ENCODE measurements at places on chromosomes 13 and 19.

- no peak for DNase-seq
Measured at GRCh38 chr19:48728911-48729664, 9.6 kb upstream of the MAMSTR start.

DNA sequence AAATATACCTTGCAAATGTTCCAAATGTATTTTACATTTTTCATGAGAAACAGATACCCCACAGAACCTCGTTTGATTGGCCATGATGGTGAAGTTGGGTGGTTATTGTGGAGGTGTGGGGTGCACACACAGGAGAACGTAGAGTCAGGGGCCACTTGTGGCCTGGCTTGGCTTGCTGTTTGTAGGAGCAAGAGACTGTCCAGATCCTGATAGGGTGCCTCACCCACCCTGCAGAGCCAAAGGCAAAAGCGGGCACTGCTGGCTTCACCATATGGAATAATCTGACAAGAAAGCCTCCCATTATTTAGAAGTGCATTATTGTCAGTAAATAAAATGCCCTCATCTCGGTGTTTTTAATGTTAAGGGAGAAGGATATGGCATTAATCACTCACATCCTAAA, 330.2 kb downstream of the TEX29 start:
- no peak for DNase-seq

DNA sequence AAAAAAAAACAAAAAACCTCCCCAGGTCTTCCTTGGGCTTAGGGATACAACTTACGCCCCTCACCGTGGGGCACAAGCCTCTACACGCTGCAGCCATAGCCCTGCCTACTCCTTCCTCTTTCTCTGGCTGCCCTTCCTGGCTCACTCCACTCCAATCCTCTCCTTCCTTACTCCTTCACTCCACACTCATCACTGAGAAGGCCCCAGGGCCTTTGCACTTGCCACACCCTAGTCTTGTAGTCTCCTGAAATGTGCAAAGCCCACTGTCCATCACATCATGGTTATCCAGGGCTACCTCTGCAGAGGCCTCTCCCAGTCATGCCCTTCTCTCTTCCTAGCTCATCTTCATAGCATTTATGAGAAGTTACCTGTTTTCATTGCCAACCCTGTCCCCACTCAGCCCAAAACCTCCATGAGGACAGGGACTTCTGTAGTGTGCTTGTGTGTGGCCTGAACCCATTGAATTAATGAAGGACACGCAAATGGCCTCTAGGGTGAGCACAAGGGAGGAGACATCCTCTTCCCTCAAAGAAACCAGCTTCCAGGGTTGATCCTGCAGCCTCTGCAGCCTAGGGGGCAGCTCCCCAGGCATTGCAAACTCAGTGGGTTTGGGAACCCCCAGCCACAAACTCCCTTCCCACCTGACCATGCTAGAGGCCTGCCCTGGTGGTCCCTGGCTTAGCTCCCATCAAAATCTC, 7.9 kb upstream of the HSH2D start:
- DNase-seq = no peak

DNA sequence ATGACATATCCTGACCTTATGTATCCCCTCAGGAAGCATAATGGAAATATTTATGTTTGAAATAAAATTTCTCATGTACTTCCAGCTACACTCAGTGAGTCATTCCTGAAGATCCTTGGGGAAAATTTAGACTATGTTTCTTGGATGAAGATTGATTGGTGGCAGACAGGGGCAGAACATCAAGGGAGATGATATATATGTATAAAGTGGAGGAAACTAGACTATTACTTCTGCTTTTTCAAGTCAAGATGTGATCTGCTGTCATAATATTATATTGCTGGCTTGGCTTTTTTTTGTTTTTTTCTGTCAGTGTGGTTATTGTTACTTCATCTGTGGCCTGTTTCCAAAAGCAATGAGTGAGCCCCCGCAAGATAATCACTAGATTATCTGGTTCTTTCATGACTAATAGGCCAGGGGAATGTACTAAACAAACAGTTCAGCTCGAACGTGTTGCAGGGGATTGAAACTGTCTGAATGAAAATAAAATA, 87.2 kb upstream of the TNFSF11 start:
- no peak for DNase-seq

- DNase-seq = no peak
Measured at GRCh38 chr19:7661744-7662538, 6.9 kb upstream of the RETN start.

DNA sequence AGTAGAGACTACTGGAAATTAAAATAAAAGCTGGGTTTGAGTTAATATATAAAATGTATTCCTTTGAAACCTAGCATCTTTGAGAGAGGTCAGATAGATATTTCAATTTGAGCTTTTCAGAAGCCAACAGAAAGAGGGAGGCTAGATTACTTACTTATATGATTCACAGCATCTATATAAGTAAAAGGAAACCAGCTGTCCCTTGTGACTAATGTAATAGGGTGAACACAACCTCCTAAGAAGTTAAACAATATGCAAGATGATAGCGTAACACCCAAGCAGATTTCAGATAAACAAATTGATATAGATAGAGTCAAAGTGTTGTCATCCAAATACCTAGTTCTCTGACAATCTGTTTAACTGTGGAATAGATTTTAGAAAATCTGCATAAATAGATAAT, 393.5 kb upstream of the GPC6 start:
- no peak for DNase-seq

- DNase-seq = no peak
Measured at GRCh38 chr13:41985788-41986508, 25.0 kb upstream of the VWA8 start.

- no peak for DNase-seq
Measured at GRCh38 chr19:38739440-38740256, 4.6 kb downstream of the CAPN12 start.

DNA sequence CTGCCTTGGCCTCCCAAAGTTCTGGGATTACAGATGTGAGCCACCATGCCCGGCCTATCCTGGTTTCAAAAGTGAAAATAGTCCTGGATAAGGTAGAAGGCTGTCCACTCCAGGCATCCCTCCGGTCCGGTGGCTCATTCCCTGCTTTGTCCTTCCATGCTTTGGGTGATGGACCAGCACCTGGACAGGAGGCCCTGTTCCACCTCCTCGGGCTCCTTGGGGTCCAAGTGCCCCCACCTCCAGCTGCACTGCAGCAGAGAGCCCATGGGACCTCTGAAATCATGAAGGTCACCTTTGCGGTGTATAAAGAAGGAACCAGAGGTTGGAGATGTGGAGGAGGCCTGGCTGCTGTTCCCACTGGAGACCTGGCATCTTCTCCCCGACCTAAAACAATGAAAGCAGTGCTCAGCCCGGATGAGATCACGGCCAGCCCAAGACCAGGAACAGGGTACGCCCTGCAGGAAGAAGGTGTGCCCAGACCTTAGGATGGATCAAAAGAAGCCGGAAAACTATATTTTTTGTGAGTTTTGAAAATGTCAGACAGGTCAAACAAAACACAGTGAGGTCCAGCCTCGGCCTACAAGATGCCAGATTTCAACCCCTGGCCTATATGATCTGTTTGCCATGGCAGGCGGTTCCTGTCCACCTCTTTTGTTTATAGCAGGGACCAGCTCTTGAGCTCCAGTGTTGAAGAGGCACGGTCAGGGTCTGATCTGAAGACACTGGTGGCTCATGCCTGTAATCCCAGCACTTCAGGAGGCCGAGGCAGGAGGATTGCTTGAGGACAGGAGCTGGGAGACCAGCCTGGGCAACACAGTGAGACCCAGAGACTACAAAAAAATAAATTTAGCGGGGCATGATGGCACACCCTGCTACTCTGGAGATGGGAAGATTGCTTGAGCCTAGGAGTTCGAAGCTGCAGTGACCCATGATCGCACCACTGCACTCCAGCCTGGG, 5.8 kb downstream of the LSR start:
- no peak for DNase-seq

DNA sequence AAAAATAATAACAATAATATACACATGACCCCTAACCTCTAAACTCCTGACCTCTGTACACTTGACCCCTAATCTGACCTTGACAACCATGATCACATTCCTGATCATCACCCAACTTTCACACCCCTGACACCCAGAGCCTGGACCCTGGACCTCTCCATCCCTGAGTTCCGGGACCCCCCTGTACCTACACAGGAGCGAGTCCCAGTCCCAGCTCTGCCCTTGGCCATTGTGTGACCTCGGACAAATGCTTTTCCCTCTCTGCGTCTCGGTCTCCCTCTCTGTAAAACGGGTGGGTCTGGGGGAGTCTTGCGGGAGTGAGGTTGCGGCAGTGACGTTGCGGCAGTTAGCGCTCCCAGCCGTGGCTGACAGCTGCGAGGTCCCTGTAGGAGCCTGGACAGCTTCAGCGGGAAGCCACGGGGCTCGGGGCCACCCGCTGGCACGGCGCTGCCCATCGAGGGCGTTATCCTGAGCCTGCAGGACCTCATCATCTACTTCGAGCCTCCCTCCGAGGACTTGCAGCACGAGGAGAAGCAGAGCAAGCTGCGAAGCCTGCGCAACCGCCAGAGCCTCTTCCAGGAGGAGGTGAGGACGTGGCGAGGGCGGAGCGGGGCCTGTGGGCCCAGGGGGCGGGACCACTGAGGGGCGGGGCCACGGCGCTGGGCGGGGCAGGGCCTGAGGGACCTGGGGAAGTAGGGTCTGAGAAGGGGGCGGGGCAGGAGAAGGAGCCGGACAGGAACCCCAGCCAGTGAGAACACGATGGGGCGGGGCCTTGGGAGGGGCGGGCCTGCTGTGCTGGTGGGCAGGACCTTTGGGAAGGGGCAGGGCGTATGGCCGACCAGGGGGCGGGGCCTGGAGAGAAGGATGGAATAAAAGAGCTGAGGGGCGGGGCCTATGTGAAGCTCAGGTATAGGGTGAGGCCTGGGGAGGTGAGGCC, 19.2 kb downstream of the RYR1 start:
- no peak for DNase-seq

- no peak for DNase-seq
Measured at GRCh38 chr19:13718733-13719132, 45.6 kb upstream of the MRI1 start.

- DNase-seq = no peak
Measured at GRCh38 chr19:2113439-2114211, 16.9 kb downstream of the IZUMO4 start.

- no peak for DNase-seq
Measured at GRCh38 chr13:45702088-45702487, at the start of gene CBY2. Gene CBY2 (plus strand): TSS chr13:45702320. CDS start chr13:45702391, 71 bp downstream.

DNA sequence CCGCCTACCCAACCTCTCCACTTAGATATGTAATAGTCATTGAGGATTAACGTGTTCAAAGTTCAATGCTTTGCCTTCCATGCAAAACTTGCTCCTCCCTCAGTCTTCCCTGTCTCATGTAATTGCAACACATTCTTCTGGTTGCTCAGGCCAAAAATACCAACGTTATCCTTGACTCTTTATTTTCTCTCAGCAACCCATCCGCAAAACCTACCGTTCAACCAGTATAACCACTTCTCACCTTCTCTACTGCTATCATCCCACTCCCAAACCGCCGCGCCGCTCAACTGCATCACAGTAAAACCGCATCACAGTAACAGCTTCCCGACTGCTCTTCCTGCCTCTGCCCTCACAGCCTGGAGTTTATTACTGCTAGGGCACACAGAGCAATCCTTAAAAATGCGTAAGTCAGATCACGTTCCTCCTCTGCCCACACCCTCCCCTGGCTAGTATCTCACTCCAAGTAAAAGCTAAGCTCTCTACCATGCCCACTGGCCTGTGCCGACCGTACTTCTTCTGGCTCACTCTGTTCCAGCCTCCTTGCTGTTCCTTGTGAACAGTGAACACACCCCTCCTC, 8.2 kb downstream of the MTIF3 start:
- no peak for DNase-seq

All from GM19239 (cell line).